ENCODE measurements at places on chromosomes 3 and 15. TPM values are rescaled to one million over a fixed set of nuclear protein-coding genes. Genes with fewer than 3 reads are reported as not detected.

DNA sequence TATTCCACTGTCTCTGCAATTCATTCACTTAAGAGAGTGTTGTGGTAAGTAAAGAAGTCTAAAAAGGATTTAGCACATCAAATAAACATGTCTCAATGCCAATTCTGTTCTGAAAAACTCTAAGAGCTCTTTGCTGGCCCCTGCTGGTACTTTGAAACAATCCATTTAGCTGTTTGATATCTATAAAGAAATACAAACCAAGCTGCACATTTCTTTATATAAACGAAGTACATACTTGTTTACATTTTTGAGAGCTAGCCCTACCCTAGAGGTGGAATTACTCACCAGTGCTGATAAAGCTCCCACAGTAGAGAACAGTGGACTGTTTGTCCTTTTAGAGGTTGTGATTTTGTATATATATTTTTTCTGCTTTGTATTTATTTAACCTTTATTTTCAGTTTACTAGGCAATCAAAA is 75.5 kb downstream of the NEDD4 start:
- no peak for DNase-seq

Gene SNX22
- not detected for total RNA-seq

Gene GMPS
- total RNA-seq = 36.1 TPM

DNA sequence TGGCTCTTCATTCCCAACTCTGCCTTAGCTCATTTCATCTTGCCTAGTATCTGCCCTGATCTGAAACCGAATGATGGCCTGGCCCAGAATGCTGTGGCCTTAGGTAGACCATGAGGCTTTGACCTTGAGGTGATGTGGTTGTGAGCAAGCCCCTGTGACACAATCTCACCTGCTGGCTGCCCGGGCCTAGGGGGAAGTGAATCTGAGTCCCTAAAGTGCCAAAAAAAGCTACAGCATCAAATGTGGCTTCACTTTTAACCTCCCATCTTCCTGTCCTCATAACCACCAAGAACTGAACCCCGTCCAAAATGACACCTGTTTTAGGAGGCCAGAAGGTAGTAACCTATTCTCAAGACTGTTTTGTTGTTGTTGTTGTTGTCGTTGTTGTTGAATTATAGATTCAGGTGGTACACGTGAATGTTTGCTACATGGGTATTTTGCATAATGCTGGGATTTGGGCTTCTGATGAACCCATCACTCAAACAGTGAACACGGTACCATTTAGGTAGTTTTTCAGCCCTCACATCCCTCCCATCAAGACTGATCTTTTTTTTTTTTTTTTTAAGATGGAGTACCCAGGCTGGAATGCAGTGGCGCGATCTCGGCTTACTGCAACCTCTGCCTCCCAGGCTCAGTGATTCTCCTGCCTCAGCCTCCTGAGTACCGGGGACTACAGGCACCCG is 54.6 kb downstream of the MCCC1 start:
- no peak for DNase-seq

DNA sequence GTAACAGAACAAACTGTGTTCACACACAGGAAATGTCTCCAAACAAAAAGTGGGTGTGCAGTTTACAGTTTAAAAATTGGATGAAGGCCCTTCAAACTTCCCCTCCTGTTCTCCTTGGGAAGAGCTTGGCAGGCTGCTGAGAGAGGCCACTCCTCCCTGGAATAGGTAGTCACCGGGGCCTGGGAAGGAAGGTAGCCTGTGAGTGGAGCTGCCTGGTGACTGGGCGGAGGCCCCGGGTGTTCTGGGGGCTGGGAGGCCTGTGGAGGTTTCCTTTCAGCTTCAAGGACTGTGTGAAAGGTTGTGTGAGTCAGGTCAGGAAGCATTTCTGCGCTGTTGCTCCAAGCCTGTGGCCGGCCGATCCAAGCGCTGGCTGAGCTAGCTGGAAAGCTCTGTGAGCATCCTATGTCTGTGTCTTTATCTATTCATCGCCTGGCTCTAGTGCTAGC is 14.1 kb downstream of the SLCO3A1 start:
- DNase-seq = peak; percentile 90
